ENCODE measurements at places on chromosomes 5 and 9.

DNA sequence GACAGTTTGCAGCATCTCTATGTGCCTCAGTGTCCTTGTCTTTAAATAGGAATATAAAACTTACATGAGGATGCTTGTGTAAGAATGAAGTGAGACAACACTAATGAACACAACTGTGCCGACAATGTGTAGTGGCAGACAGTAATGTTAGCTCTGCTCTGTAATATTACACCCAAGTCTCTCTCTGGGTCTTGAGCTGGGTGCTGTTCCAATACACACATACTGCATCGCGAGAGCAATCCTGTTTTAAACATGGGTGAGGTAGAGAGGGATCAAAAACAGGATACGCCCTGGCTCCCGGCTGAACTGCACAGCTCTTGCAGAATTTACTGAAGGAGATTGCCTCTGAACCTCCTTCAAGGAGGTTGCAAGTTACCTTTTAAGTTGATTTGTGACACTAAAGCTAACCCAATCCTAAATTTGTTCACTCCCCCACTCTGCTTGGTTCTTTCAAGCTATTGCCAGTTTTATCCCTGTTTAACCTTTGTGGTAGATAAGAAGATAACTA is 155.2 kb upstream of the ISL1 start:
- DNase-seq = no peak

DNA sequence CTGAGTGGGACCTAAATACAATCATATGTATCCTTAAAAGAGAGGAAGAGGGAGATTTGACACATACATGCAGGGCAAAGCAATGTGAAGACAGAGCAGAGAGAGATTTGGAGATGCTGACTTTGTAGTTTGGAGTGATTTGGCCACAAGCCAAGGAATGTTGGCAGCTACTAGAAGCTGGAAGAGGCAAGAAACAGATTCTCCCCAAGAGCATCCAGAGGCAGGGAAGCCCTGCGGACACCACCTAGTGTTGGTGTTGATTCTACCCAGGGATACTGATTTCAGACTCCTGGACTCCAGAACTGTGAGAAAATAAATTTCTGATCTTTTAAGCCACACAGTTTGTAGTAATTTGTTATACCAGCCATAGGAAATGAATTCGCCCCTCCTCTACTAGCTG is 64.9 kb upstream of the OSMR start:
- peak; percentile 2 for DNase-seq

DNA sequence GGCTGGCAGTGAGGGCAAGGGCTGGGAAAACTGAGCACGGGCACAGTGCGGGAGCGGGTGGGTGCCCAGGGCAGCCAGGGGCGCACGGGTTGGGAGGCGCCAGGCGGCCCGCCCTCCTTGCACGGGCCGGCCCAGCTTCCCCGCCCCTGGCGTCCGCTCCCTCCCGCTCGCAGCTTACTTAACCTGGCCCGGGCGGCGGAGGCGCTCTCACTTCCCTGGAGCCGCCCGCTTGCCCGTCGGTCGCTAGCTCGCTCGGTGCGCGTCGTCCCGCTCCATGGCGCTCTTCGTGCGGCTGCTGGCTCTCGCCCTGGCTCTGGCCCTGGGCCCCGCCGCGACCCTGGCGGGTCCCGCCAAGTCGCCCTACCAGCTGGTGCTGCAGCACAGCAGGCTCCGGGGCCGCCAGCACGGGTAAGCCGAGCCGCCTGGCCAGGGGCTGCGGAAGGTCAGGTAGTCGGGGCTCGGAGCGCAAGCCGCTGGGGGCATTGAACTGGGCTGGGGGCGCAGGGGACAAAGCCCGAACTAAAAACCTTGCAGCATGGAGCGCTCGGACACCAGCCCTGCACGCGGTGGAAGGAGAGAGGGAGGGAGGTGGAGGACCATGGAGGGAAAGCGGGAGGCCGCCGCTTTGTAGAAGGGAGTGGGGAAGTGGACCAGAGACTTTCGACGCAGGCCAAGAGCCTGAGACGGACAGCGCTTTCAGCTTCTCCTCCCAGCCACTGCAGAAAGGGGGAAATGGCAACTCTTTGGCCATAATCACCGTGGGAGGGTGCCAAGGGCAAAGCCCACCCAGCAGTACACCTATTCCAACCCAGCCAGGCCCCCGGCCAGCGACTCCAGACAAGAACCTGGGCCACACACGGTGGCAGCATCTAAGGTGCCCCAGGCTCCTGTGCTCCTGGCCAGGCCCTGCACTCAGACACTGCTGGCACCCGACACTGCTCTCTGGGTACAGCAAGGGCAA is at the start of gene TGFBI:
TGFBI (plus strand) TSS at position 207 of the 961 bp plus-strand sequence; CDS start at position 275, 68 bp downstream.
- no peak for DNase-seq

DNA sequence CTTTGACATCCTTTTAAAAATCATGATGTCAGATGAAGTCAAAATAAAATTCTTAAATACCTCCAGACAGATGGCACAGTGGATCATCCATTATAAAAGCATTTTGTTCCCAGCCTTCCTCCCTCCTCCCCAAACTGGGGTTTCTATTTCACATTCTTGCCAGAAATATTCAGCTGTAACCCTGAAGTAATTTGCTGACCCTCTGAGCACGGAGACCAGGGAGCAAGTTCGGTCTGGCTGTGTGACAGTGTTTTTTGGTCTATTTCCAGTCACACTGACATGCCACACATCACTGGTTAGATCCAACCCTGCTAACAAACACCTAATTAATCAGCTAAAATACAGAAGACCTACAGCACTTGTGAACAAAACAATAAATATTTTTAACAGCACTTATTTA is 126.2 kb upstream of the DMRT1 start:
- no peak for DNase-seq

DNA sequence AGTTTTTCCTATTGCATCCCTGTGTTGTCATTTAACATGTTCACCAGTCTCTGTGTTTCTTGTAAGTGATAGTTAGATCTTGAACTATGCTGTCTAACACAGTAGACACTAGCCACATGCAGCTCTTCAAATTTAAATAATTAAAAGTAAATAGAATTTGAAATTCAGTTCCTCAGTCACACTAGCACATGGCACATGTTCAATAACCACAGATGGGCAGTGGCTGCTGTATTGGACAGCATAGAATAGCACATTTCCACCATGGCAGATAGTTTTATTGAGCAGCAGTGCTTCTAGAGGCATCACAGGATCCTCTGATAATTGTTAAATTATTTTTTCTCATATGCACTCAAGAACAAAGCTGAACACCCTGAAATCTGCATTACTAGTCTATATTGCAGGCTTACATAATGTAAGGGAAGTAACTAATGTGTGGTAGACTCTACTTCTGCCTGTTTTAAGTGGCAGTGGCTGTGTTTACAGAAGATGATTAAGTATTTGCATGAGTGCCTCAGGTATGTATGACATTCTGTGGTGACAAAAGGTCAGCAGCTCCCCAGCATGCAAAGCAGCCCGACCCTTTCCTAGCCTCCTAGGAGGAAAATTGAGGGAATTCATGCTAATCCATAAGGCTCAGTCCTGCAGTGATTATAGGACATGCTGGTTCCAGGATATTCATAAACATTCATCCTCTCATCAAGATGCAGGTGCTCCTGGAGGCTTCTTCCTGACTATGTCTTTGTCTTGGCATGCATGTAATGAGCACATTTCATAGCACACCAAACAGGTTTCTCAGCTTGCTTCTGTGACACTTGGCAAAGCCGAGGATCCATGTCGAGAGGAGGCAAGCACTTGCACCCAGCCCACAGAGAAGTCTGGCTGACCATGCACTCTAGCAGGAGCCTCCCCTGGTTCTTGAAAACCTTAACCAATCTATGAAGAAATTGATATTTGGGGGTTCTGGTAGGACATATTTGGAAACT is 45.5 kb downstream of the SH3RF2 start:
- DNase-seq = no peak

DNA sequence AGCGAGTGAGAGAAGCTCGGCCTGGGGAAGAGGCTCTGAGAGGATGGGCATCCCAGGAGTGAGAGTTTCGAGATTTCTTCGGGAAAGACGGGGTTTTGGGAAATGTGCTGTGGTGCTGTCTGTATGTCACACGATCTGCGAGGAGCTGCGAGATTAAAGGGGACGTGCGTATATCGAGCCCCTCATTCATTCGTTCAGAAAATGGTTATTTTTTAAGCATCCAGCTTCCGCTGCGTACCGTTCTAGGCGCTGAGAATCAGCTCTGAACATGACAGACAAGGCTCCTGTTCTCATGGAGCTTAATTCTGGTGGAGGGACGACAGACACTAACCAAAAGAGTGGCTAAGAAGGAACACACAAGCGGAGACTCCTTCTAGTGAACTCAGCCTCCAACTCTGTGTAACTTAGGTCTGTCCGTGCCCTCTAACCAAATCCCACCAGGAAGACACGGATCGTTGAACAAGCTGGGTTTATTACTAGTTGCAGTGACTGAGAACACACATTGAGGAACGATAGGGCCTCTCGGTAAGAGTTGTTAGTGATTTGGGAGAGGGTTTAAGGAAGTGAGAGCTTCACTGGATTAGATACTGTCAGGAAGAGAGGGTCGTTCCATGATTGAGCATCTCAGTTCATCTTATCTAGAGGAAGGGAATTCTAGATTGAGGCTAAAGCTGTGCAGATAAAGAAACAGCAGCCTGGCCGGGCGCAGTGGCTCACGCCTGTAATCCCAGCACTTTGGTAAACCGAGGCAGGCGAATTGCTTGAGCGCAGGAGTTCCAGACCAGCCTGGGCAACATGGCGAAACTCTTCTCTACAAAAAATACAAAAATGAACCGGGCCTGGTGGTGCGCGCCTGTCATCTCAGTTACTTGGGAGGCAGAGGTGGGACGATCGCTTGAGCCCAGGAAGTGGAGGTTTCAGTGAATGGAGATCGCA is 1.0 kb upstream of the FBXW11 start:
- no peak for DNase-seq

DNA sequence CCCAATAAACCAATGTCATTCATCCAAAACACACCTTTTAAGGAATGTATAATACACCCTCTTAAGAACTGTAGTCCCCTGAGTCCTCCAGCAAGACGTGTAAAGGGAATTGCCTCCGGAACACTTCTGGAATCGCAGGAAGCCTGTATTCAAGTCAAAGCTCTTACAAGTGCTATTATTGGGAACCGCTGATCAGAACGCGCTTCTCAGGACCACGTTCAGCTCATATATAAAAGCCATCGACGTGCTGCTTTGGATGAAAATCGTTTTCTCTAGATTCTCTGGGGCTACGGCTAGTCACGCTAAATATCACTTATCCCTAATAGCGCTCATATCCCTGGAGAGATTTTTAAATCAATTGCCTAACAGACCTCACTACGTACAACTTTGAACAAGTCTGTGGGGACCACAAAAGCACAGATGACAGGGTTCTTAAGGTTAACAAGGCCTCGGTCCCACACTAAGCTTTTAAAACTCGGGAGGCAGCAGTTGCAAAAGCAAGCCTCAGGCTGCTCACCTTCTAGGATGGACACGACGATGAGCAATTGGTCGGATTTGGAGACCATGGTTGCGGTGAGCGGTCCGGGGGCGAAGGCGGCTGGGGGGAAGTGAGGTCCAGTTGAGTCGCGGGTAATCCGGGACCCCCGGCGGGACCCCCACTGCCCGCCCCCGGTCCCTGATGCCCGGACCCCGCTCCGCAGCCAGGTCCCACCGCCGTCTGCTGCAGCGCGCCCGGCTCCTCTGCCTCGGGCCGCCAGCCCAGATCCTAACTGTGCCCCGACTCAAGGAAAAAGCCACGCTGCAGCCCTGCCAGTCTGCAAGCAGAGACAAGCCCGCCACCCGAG is 548 bp downstream of the CEP120 start:
- DNase-seq = peak; percentile 4

GRCh38 chr5:95557841-95558240 is 2.9 kb downstream of the ARSK start:
- DNase-seq = no peak
